CD8-positive, alpha-beta memory T cell (primary cell): ENCODE measurements at places on chromosomes 1 and 21.

DNA sequence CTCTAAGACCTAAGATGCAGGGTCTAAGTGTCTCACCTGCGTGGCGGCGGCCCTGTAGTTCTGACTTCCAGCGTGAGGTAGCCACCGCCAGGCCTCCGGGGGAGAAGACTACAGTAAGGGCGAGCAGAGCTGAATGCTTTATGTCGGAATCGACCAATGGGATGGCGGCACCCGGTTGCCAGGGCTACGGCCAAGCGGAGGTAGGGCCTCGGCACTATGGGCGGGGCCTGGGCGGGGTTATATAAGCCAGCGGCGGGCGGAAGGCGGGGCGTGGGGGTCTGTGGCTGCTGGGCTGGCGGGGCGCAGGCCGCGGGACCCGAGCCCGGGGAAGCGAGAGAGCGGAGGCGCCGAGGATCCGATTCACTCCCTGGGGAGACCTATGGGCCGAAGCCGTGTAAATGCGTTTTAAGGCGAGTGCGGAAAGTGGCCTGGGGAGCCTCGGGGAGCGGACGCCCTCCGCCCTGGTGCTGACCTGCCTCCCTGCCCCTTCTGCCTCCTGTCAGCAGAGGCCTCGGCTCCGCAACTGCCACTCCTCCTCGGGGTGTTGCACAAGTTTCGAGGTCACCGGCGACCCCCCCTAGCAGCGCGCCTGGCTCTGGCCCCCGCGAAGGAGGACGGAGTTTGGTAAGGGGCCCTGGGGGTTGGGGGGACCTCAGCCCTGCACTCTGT is at the start of gene AZIN2:
Gene AZIN2, plus strand, starts transcription at position 269 of the 669 bp plus-strand sequence. CDS start 1,097 bp downstream, outside the sequence.
- peak; percentile 93 for DNase-seq

DNA sequence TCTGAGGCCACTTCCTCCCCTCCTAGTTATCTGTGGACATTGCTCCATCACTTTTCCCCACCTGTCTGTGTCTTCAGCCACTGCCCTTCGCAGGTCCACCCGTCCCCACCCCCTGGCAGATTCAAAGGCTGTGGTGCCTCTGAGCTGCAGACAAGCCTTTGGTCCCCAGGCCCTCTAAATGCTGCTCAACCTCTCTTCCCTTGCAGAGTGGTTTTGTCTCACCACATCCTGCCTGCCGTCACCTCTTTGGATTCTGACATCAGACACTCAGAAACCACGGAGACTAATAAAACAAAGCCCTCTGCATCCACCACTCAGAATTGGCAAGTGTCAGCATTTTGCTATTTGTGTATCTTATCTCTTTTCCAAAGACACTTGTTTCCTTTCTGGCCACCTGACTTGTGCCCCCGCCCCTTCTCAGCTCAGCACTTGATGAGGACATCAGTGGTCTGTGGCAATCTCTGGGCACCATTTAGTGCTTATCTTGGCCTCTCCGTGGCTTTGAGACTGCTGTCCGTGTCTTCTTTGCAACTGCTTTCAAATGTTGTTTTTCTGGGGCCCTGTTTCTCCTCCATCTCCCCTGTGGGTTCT is 7.7 kb downstream of the CNIH3 start:
- peak; percentile 81 for DNase-seq

DNA sequence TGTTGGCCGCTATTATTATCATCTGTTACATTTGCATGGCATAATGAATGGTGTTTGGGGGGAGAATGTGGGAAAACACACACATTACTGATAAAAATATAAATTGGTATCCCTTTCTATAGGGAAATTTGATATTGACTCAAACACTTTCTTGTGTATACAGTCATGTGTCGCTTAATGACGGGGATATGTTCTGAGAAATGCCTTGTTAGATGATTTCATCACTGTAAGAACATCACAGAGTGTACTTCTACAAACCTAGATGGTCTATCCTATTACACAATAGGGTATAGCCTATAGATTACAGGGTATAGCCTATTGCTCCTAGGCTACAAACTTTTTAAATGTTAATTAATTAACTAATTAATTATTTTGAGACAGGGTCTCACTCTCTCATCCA is 67.2 kb upstream of the B3GALNT2 start:
- no peak for DNase-seq

- no peak for DNase-seq
Measured at GRCh38 chr1:103917795-103918194, 168.1 kb downstream of the AMY1C start.

DNA sequence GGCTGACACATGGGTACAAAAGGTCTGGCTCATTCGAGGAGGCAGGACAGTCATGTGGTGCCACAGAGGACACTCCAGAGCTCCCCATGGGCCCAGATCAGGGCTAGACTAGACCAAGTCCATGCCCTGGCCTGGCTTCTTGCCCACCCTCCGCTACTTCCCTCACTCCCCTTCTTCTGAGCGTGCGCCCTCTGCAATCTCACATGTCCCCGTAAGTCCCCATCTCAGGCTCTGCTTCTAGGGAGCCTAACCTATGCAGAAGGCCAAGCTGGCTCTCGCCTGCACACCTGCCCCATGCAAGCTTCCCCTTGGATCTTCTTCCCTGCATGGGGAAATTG is 553.6 kb downstream of the PTPRU start:
- DNase-seq: no peak

- DNase-seq: peak; percentile 71
Measured at GRCh38 chr1:25820247-25821111, 725 bp downstream of the MTFR1L start.

GRCh38 chr1:115714572-115715141 is 53.9 kb downstream of the CASQ2 start:
- no peak for DNase-seq
